Skeletal muscle cell (primary cell): ENCODE measurements at places on chromosomes 7 and 10.
A peak's percentile ranks its signal among the peaks of the same experiment; 100 is the strongest.

DNA sequence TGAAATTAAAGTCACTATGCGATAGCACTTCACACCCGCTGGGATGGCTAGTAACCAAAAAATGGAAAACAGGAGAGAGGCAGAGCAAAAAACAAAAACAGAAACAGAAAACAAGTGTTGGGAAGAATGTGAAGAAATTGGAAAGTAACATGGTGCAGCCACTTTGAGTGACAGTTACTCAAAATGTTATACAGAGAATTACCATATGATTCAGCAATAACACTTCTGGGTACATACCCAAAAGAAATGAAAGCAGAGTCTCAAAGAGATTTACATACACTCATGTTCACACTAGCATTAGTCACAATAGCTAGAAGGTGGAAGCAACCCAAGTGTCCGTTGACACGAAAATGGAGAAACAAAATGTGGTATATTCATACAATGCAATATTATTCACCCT is 88.6 kb upstream of the KCNIP2 start:
- no peak for DNase-seq

GRCh38 chr10:59258890-59259289 is 82.4 kb downstream of the PHYHIPL start:
- DNase-seq = no peak

DNA sequence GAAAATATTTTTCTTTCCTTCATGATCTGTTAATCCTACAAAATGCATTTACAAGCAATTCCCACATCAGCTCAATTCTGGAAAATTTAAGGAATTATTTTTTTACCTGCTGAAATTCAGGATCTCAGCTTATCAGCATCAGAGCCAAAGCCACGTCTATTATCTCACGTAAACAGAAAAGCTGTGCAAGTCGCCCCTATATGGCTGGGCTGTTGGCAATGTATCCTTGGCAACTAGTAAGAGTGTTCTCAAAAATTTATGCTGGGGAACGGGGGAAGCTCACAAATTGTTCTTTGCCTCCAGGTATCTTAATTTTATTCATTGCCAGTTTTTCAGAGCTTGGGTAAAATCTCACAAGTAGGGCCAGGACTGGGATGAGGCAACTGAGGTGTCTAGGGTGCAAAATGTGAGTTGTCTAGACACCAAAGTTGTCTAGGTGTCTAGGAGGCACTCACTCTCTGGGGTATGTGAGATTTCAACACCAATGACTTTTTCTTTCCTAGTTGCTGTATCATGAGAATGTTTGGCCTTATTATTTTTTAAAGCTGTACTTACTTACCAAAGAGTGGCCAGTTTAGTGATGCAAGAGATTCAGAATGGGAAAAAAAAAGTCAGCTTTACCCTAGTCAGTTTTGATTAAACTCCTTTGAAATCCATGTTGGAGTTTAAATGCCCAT is 5.1 kb downstream of the GSTO2 start:
- DNase-seq = no peak

- no peak for DNase-seq
Measured at GRCh38 chr7:69682518-69682917, 84.2 kb downstream of the AUTS2 start.

DNA sequence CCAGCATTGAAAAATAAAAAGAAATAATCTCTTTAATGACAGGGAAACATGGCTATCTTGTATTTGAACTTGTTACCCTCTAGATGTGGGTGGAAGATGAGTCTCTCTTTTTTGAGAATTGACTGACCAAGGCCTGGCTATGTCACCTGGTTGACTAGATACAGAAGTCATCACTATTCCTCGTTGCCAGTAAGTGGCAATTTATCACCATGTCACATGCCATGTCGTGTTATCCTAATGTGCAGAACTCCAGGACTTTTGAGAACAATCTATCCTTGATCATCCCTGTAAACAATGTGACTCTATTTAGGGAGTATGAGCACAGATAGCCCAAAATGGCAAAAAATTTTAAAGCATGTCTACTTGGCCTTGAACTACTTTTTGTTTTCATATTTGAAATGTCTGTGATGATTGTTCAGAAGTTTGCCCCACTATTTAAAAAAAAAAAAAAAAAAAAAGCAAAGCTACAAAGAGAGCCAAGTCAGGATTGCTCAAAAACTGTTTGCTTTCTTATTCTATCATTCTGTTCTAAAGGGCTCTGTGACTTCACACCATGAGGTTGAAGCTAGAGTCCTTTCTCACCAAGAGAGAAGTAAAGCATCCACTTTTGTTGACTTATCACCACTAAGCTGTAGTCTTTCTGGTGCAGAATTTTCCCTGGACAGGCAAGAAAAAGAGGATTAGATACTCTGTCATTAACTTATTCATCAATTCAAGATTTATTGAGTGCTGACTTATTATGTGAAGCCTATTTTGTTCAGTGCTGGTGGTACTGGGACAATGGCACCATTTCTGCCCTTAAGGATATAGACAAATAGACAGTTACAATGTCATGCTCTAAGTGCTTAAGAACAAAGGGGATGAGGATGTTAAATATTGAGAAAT is 10.4 kb upstream of the WIPF3 start:
- no peak for DNase-seq

GRCh38 chr10:105952153-105952552 is 1212.4 kb downstream of the SORCS1 start:
- DNase-seq = peak; percentile 23

DNA sequence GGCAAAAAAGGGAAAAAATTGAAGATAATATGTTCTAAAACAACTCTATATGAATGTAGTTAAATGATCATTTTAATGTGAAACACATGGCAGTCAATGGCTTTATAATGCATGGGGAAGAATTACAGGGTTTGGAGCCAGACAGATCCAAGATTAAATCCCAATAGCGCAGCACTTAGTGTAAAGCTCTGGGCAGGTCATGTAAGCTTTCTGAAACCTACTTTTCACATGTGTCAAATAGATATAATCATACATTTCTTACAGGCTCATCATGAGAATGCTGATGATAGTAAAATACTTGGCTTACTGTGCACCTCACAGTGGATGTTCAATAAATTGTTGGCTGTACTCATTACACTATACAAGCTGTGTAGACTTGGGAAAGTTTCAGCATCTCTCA is 48.0 kb upstream of the ZNF365 start:
- no peak for DNase-seq
